ENCODE measurements at places on chromosomes 3 and 15.

GRCh38 chr15:65870889-65871533 is 1.7 kb downstream of the RAB11A start:
- DNase-seq = no peak

DNA sequence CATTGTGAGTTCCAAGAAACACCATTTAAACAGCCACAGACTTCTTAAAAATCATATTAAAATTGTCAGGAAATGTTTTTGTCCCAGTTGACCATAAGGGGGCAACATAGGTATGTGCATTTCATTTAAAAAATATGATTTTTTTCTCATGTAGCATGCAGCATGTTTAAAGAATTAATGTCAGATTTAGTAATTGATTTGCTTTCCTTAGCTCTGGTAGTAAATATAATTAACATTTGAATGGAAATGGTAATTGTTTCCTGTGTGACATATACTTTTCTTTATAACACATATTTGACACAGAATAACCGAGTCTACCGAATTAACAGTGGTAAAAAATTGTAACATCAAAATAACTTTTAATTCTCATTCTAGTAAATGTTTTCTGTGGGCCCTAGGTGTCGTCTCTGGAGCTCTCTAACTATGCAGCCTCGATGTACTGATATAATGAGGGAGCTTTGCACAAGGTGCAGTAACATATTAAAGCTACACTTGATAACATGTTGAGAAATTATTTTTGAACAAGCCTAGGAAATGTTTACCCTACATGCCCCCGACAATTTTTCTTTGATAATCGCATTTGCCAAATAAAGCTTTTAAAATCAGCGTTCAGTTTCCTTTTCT is 34.9 kb downstream of the NXPE3 start:
- no peak for DNase-seq

GRCh38 chr3:128999102-128999501 is 2.0 kb upstream of the EFCC1 start:
- DNase-seq = no peak

GRCh38 chr3:44042772-44043171 is 198.9 kb upstream of the TOPAZ1 start:
- DNase-seq = no peak

DNA sequence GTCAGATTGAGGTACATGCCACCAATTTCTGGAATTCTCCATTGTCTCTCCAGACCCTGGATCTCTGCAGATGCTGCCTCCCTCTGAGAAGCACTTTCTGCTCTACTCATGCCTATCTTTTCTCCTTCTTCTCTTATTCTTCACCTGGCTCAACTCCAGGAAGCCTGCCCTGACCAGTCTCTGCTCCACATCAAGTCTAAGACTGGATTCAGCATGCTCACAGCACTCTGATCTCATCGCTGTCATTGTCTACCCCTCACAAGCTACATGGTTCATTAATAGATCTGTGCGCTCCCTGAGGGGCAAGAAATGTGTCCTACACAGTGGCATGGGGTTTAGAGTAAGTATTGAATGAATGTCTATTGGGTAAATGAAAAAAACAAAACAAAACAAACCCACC is 38.7 kb downstream of the CCR4 start:
- no peak for DNase-seq

GRCh38 chr15:39429898-39430357 is 151.0 kb upstream of the THBS1 start:
- no peak for DNase-seq

GRCh38 chr15:65987100-65987499 is 117.8 kb downstream of the RAB11A start:
- no peak for DNase-seq

DNA sequence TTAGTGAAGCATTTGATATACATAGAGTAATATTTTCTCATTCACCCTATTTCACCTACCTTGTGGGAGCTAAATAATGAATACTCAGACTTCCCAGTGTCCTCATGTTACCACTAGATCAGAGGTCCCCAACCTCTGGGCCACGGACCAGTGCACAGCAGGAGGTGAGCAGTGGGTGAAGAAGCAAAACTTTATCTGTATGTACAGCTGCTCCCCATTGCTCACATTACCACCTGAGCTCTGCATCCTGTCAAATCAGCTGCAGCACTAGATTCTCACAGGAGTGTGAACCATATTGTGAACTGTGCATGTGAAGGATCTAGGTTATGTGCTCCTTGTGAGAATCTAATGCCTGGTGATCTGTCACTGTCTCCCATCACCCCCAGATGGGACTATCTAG is 79.4 kb downstream of the RETNLB start:
- no peak for DNase-seq

DNA sequence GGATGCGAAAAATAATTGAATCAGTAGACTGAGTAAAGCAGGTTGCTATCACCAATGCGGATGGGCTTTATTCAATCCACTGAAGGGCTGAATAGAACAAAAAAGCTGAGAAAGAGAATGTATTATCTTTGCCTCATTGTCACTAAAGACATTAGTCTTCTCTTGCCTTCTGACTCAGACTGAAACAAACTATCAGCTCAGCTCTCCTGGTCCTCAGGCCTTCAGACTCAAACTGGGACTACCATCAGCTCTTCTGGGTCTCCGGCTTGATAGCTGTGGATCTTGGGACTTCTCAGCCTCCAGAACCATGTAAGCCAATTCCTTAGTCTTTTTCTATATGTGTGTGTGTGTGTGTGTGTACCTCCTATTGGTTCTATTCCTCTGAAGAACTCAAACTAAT is 12.6 kb downstream of the IFT57 start:
- no peak for DNase-seq

GRCh38 chr3:136919799-136920580 is 37.8 kb upstream of the IL20RB start:
- no peak for DNase-seq

- DNase-seq = no peak
These were observed 85.1 kb downstream of the MTHFS start for GRCh38 chr15:79811406-79812405.

GRCh38 chr15:48572823-48573222 is 72.7 kb downstream of the FBN1 start:
- no peak for DNase-seq

GRCh38 chr3:42773409-42773751 is 327 bp upstream of the CCDC13 start:
- DNase-seq = no peak

- DNase-seq = no peak
These were observed 147.0 kb upstream of the PROK2 start for GRCh38 chr3:71931922-71932321.

- DNase-seq = no peak
These were observed 4.6 kb downstream of the FBXL22 start for GRCh38 chr15:63601704-63602185.

GRCh38 chr3:18416332-18416731 is 8.8 kb downstream of the SATB1 start:
- no peak for DNase-seq

- no peak for DNase-seq
These were observed 37.3 kb downstream of the CACNA1D start for GRCh38 chr3:53531749-53532148.

DNA sequence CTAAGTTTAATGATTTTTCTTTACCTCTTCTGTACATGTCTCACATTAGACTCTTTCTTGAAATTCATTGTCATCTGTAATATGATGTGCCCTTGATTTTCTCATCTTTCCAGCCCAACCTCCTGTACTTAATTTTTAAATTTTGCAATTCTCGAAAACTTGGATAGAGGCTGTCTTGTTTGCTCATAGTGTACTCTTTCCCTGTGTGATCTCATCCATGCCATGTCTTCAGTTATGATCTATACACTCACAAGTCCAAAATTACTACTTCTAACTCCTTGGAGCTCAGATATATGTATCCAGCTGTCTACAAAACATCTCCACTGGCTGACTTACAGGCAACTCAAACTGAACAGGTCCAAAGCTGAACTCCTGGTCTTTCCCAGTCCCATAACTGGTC is 42.2 kb downstream of the CD200 start:
- no peak for DNase-seq

DNA sequence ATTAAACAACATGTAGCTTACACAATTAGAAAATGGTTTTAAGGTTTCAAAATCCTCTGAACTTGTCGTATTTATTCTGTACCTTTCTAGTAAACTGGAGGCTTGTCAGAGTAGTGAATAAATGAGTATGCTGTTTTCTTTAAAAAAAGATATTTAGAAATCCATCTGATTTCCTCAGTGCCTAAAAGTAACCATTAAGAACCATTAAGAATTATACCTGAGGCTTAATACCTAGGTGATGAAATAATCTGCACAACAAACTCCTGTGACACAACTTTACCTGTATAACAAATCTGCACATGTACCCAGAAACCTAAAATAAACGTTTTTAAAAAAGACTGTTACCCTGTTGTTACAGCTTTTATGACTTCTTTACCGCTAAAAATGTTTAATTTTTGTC is 143.0 kb upstream of the SOX2 start:
- DNase-seq = no peak

GRCh38 chr3:192371870-192372400 is 355.4 kb downstream of the FGF12 start:
- DNase-seq = no peak

- DNase-seq = no peak
These were observed 967.8 kb upstream of the CFAP20DC start for GRCh38 chr3:60017631-60018030.

- DNase-seq = peak; percentile 83
These were observed 750 bp downstream of the SLC33A1 start for GRCh38 chr3:155853214-155854140.

- no peak for DNase-seq
These were observed 70.7 kb upstream of the VEPH1 start for GRCh38 chr3:157573780-157574378.

- DNase-seq = peak; percentile 63
These were observed 81.2 kb upstream of the ABHD17C start for GRCh38 chr15:80613762-80614365.

DNA sequence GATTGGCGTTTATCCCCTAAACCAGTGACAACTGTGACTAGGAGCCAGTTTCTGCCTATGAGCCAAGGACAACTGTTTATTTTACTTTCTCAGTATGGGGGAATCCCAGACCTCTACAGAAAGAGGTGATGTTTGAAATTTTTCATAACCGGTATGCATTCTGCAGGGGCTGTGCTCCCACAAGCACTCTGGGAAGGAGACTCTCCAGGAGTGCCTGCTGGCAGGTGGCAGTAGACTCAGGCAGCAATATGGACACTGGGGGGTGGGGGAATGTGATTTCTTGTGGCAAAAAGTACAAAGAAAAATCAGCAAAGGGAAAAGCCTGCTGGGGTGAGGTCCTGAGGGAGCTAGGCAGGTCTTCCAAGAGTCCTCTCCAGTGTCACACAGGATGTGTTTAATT is 5.9 kb downstream of the TGM4 start:
- no peak for DNase-seq

GRCh38 chr3:156389449-156389950 is 165.4 kb downstream of the SSR3 start:
- no peak for DNase-seq

DNA sequence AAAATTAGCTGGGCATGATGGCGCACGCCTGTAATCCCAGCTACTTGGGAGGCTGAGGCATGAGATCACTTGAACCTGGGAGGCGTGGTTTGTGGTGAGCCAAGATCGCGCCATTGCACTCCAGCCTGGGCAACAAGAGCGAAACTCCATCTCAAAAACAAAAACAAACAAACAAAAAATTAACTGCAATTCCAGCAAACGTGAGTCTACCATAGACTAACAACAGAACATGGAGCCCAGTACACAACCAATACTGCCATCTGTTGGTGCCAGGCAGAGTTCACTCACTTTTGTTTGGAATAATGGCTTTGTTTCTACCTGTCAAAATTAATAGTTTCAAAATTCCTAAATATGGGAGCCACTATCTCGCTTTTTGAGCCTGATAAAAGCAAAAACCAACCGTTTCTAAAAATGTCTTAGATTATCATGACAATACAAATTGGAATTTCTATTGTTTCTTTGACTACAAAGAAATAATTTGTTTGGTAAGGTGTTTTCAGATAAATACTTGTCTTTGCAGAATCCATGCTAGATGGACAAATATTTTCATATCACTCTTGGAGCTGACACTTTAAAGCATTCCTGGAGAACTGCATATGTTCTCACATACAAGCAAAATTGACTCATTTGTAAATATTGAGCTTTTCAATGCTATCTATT is 45.0 kb downstream of the GPR176 start:
- DNase-seq = no peak

DNA sequence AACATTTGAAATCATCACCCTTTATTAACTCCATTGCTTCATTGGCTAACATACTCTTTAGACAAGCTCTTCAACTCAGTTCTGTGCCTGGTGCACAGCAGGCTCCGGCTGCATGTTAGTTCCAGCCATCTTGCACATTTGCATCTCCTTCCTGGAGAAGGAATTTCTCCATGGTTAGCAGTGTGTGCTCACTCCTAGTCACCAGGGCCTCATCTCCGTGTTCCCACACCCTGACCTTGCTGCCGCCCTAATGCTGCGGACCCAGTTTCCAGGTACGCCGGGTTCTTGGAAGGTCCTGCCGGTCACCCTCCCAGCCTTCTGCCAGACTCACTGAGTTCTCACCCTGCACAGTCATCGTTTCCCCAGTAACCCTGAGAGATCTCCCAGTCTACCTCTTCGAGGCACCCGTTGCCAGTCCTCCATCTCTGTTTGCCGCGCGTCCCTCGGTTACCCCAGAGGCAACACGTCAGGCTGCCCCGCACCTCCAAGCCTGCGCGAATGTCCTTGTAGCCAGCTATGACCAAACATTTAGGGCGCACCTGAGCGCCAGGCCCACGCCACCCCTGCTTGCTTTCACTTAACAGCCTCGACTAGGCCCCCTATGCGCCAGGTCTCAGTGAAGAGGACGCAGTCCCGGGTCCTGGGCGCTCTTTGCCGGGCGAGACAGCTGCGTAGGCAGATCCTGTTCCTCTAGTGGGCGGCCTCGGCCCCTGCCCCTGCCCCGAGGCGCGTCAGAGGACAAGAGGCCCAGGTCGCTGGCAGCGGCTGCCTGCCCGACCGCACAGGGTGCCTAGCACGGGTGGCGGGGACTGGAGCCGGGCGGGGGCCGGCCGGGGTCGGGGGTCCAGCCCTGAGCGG is 747 bp upstream of the ZNF592 start:
- no peak for DNase-seq

DNA sequence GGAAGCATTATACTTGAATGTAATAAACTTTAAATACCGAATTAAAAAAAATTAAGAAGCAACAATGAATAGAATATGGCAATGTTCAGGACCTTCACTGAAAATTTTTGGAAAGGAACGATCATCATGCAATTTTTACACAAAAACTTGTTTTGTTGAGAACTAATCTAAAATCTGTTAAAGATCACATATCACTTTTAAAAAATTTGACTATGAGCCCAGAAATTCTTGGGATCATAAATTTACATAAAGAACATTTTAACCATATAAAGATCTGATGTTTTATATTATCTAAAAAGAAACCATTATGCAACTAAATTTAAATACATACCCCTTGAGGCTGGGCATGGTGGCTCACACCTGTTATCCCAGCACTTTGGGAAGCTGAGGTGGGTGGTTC is 76.2 kb upstream of the MELTF start:
- DNase-seq = no peak

DNA sequence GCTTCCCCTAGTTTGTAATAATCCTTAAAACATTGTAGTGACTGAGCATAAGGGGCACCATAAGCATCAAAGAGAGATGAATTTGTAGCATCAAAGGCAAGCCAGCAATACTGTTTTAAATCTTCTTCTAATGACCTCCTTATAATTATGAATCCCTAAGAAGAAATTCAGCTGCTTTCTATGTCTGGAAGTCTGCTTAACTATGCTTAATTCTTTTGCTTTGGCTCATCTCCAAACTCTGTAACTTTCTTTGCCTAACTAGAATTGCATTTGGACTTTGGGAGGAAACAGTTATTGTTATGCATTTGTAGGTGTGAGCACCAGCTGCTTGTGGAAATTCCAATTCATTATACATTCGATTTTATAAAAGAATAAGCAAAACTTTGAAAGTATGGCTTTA is 117.7 kb upstream of the SPATA16 start:
- no peak for DNase-seq

Data from osteocyte (in vitro differentiated cells).